ENCODE measurements at places on chromosomes 3 and 15.

DNA sequence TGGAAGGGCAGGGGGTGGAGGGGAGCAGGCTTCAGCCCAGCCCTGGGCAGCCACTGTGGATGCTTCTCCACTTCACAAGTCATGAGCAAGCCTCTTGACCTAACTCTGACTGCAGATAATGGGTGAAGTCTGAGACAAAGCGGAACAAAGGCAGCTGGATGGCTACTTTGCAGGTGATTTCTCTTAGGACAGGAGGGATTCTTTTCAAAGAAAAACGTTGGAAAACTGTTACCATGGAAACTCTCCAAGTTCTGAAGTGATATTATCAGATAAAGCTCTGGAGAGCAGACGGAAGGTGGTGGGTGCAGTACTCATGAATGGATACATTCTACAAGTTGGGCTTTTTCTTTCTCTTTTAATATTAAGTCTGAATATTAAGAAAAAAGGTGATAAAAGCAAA is 254.2 kb upstream of the SLCO3A1 start:
- DNase-seq, result no peak

DNA sequence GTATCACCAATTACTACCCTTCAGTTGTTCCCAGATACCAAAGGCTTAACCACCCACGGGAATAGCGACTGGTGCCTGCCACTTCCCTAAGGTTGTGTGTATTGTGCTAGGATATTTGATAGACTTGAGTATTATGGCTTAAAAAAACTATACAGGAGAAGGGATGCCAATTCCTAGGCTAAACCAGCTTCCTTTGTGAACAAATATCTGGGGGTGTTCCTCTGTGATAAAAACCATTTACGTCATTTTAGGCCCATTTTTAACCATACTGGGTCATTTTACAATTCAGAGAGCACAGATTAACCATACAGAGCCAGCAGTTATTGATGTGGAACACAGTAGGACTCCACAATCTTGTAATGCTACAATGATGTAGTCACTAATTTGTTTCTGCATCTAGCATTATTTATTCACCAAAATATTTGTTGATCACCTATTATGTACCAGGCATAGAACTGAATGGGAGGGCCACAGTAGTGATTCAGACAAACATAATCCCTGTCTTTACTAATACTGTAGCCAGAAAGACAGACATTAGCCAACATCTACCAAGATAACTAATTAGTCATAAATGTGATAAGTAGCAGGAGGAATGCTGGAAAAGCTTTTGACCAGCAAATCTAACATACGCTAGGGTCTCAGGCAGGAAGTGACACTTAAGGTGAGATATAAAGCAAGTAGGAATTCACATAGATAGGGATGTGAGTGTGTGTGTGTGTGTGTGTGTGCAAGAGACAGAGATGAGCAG is 184.8 kb downstream of the MECOM start:
- no peak for DNase-seq

GRCh38 chr3:156685752-156686151 is 11.4 kb downstream of the TIPARP start:
- DNase-seq, result no peak

- no peak for DNase-seq
Measured at GRCh38 chr3:77412584-77412983, 372.7 kb downstream of the ROBO2 start.

DNA sequence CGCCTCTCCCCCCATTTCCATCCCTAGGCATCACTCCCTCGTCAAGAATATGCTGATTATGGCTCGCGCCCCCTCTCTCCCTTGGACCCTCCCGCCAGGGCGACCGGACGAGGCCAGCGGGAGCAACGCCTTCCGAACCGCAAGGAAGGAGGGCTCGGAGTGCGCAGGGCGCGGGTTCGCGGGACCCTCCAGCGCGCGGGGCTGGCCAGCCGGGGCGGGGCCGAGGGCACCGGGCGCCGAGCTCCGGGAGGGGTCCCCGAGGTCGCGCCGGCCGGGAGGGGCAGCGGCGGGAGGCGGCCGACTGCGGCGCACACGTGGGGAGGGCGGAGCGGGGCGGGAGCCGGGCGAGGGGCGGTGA is 483 bp downstream of the EHD4 start:
- DNase-seq, result no peak

- no peak for DNase-seq
Measured at GRCh38 chr3:32097768-32098167, 8.7 kb upstream of the GPD1L start.

DNA sequence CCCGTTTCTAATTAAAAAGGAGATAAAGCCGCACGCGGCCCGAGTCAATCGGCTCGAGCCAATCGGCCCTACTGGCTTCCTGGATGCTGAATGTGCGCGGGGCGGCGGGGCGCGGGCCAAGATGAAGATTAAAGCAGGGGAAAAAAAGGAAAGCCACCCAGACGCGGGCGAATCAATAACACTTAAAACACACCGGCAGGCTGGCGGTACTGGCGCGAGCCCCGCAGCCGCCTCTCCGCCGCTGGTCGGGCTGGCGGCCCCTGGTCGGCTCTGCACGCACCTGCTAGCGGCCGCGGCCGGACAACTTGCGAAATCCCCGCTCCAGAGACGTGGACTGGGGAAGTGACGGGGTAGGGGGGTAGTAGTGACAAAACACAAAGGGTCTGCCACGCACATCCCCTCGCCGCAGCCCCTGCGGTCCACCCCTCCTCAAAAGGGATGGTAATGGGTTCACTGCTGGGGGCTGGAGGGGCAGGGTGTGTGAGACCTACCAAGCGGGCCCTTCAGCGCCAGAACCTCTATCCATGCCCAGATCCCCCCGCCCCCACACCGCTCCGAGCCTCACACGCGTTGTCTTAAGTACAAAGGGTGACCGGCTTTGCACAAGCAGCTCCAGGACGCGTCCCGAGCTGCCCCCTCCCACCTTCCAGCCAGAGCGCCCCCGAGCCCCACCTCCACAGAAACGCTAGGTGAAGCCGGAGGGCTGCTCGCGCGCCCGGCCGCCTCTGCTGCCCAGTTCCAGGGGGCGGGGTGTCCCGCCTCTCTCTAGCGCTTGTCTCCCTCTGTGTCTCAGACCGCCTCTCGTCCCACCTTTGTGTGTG is 1.4 kb downstream of the WNT7A start:
- no peak for DNase-seq

All from HTR-8/SVneo (cell line).